HepG2 (cell line): ENCODE measurements at places on chromosomes 5 and 9. TPM values are rescaled to one million over a fixed set of nuclear protein-coding genes. Genes with fewer than 3 reads are reported as not detected.

Gene EGFL7
- 5.1 and 10.3 TPM in 2 replicates for polyA plus RNA-seq

Gene OBP2B
- polyA plus RNA-seq, result not detected in 2 replicates

Gene PRRC2B
- 18.9 and 20.8 TPM in 2 replicates for polyA plus RNA-seq

Gene ST8SIA4
- not detected in 2 replicates for polyA plus RNA-seq

Gene TPM2
- 10.7 and 11.4 TPM in 2 replicates for polyA plus RNA-seq

Gene ECSCR
- 0.13 and 0.18 TPM in 2 replicates for polyA plus RNA-seq

Gene ADAMTS13
- polyA plus RNA-seq, result 4.5 and 5.0 TPM in 2 replicates

Gene SELENOP
- 1,422 and 2,083 TPM in 2 replicates for polyA plus RNA-seq

Gene NREP
- 82.8 and 102 TPM in 2 replicates for polyA plus RNA-seq

Gene CTXN3
- polyA plus RNA-seq, result not detected in 2 replicates
